ENCODE measurements at places on chromosomes 3 and 15.

GRCh38 chr3:43025423-43025822 lies 46.3 kb downstream of the GASK1A start:
- no peak for DNase-seq

GRCh38 chr3:171994646-171995428 lies 44.5 kb upstream of the FNDC3B start:
- DNase-seq = no peak

DNA sequence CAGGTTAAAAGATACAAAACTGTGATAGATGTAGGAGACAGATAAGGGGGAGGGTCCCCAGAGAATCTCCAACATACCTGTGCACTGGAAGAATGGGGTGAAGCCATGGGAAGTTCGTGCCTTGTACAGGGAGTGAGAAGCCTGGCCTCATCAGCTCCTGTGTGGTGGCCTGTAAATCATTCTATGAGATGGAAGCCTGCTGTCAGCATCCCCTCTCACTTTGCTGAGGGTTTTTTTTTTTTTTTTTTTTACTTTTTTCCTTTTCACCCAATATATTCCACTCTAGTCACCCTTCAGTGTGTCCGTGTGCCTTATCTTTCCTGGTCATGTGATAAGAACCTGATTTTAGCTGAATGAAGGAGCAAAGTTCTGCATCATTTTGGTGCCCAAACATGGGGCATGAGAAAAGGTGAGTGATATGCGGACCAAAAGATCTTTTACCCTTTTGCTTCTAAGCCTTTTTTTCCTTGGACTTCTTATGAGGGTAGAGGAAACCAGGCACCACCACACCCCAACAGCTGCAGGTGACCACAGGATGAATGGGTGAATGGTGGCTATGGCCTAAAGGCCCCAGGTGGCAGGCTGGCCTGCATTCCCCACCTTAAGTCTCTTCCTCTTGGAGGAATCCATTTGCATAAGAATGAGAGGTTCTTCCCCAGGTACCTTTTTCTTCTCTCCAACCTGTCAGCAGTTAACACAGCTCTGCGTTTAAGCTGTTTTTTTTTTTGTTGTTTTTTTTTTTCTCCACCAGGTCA lies 1345.0 kb downstream of the NSUN3 start:
- DNase-seq = no peak

- DNase-seq = no peak
Observed at GRCh38 chr15:27797765-27798164, 301.4 kb downstream of the OCA2 start.

GRCh38 chr3:115871735-115872134 lies 248.4 kb downstream of the GAP43 start:
- DNase-seq = no peak

DNA sequence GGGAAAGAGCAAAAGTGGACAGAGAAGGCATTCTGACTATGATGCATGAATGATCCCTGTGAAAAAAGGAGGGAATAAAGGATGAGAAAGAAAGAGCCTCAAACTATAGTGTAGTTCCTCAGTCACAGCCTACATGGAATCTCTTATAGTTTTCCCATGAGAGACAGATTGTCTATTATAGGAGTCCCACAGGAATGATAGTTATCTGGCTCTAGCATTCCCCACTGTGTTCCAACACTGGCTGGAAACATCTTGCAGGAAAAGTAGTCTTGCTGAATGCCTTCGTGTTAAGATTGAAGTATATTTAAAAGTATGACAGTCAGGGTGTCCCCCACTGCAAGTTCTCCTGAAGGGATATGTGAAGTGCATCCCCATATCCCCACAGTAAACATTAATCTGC lies 641.5 kb upstream of the NECTIN3 start:
- no peak for DNase-seq

DNA sequence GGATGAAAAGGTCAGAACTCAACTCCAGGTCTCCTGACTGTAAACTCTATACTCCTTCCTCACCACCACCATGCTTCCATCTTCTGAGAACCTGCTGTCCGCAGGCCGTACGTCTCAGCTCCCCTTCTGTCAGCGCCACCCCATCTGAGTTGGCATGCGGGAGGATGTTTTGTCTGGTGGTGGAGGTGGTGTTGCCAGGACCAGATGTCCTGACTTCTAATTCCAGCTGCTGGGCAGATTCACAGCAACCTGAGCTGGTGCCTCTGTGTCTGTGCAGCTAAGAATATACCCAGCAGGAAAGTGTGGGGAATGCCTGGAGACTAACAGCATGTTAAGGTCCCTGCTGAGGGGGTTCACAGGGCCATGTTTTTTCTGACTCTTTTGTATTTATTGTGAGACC lies 23.2 kb downstream of the PLA1A start:
- DNase-seq = no peak

- no peak for DNase-seq
Observed at GRCh38 chr3:4721511-4721911, 228.4 kb downstream of the ITPR1 start.
